ENCODE measurements at places on chromosomes 12 and 14.
A peak's percentile ranks its signal among the peaks of the same experiment; 100 is the strongest.

- no peak for DNase-seq
These were observed 83.7 kb downstream of the PTGER2 start for GRCh38 chr14:52397844-52398243.

GRCh38 chr12:94586589-94587259, 63.6 kb downstream of the TMCC3 start:
- no peak for DNase-seq

DNA sequence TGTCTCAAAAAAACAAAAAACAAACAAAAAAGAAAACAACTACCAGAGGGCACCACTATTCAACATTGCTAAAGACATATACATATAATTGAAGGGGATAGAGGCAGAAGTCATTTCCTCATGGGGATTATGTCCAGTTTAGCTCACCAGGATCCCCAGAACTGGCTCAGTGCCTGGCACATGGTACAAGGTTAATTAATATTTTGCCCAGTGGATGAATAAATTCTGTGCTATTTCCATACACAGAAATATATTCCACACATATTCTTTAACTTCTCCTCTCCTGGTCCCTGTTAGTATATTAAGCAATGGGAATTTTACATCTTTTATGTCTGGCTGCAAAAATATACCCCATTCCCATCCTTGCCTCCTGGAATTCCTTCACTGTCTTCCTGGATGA, 6.7 kb downstream of the FOS start:
- DNase-seq, result no peak

DNA sequence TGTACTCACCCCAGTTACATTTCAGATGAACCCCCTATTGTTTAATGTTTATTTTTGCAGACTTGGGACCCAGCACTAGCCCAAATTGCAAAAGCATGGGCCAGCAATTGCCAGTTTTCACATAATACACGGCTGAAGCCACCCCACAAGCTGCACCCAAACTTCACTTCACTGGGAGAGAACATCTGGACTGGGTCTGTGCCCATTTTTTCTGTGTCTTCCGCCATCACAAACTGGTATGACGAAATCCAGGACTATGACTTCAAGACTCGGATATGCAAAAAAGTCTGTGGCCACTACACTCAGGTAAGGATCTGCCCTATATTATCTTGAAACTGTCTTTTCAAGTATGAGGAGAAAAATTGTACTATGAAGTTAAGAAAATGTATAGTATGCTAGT, 1.2 kb downstream of the GLIPR1 start:
- no peak for DNase-seq

DNA sequence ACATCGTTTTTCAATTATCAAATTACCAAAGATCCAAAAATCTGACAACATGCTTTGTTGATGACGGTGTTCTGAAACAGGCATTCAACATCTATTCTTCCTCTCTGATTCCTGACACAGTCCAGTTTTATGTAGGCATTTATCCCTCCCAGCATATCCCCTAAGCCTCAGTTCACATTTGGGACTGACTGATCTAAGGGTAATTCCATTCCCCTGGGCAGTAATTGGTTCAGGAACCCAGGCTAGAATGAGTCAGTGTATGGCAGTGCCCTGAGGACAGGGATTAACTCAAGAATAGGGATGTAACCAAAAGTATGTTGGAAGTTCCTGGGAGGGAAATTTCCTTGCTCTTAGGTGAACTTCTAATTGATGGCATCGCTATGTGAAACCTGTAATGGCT, 10.3 kb upstream of the PCNX1 start:
- DNase-seq, result no peak

DNA sequence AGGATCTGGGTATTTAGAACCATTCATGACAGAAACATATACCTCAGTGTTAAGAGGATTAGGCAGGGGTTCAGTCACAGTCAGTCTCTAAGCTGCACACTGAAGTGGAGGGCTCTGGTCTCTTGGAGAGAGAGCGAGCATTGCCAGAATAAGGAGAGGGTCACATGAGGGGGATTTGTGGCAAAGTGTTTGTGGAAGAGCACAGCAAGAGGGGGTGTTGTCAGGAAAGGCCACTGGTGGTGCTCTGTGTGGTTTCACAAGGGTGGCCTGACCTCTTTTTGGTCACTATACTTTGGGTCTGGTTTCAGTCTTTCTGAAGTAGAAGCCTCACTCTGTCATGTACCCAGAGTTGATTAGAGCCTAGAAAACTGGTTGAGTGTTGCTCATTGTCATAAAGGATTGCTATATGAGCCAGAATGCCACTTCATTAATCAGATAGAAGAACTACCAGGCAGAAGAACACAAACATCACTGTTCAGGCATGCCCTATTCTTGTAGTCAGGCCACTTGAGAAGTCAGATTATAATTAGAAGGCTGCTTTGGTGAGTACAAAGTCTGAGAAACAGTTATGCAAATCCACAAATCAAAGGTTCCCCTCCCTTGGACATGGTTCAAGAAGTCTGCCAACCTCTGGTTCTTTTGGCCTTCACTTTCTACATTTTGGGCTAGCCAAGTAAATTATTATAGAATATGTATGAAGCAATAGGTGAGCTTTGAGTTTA, 8.4 kb downstream of the TMEM19 start:
- DNase-seq, result no peak

DNA sequence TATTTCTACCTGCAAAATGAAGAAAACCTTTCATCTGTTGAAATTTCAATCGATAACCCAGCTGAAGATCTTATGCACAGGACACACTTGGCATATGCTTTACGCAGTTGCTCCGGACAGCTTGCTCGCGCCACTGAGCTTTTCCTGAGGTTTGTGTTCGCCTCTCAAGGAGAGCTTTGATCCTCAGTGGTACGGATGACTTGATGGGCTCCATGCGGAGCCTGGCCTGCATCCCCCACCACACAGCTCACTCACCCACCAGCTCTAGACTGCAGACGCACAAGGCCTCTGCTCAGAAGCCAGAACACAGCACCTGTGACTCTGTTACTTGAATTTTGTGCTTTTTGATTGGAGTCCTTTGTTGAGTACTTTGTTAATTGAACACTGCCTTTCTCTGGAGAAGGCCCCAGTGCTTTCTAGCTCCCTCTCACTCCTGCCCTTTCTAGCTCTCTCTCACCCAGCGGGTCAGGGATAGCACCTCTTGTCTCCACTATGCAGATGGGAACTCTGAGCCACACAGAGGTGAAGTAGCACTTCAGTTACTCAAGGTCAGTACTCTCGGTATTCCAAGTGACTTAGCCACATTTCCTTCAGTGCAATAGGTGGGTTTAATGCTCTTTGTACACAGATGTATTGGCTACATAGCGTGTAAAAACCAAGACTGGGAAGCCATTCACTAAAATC, 52.1 kb downstream of the TBC1D30 start:
- DNase-seq, result no peak

GRCh38 chr12:68119724-68120211, 39.8 kb downstream of the IFNG start:
- peak; percentile 3 for DNase-seq

GRCh38 chr12:3520711-3521110, 29.7 kb downstream of the PRMT8 start:
- no peak for DNase-seq

- DNase-seq, result no peak
These were observed 6.6 kb downstream of the PPHLN1 start for GRCh38 chr12:42332301-42333285.

DNA sequence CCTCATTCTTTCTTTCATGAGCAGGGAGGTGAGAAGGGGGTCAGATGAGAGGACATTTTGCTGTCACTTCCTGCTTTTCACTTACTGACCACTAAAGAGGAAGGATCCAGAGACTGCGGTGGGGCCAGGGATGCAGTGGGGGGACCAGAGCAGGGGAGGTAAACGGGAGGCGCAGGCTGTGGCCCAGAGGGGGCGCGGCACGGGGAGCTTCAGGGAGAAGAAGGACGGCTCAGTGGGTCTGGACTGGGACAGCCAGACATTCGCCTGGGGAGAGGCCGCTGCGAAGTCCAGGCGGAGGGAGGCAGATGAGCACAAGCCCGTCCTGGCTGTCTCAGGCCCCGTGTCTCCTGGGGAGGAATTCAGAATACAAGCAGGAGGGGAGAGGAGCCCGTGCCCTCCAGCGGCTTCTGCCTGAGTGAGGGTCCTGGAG, 41.2 kb downstream of the SLC6A12 start:
- DNase-seq, result no peak

DNA sequence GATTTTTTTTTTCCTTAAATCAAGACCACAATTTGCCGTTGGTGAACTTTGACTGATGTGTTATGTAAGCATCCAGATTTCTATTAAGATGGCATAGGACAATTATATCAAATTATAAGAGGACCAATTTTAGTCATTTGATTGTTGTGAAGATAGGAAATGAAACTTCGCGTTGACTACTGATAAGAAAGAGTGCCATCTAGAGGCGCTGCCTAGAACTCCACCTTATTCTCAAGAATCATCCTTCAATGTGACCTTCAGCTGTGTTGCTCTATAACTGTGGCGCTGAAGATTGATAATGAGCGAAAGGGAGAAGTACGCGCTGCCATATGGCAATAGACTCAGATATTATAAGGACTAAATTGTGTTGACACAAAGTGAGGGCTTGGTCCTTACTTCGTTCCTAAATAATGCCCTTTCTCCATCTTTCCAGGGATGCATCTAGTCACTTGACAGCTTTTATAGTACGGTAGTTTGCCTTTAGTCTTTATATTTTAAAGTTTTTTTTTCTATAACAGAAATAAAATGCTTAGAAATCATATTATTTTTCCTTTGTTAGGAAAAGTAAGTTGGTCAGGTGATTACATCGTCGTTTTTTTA, 350.8 kb upstream of the STXBP6 start:
- DNase-seq, result no peak

GRCh38 chr12:34051486-34051885, 29.2 kb downstream of the ALG10 start:
- no peak for DNase-seq

GRCh38 chr14:68379510-68380328, 413.1 kb downstream of the ZFP36L1 start:
- no peak for DNase-seq

DNA sequence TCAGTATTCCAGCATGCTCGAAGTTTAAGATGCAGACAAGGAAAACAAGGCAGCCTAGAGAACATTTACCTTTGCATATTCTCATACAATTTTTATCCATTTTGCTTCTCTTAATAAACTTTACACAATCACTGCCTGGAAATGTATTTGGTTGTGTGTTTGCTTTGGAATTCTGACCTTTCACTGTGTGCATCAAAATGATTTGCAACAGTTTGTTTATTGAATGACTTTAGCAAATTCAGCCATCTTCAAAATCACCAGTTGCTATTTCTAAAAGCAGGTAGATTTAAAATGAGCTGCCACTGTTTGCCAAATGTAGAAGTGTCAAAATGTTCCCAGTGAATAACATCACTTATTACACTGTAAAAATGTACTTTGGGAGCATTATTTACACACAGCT, 669.9 kb downstream of the SLC16A7 start:
- DNase-seq, result no peak

- DNase-seq, result no peak
These were observed 64.3 kb upstream of the RBM19 start for GRCh38 chr12:114030451-114030850.

DNA sequence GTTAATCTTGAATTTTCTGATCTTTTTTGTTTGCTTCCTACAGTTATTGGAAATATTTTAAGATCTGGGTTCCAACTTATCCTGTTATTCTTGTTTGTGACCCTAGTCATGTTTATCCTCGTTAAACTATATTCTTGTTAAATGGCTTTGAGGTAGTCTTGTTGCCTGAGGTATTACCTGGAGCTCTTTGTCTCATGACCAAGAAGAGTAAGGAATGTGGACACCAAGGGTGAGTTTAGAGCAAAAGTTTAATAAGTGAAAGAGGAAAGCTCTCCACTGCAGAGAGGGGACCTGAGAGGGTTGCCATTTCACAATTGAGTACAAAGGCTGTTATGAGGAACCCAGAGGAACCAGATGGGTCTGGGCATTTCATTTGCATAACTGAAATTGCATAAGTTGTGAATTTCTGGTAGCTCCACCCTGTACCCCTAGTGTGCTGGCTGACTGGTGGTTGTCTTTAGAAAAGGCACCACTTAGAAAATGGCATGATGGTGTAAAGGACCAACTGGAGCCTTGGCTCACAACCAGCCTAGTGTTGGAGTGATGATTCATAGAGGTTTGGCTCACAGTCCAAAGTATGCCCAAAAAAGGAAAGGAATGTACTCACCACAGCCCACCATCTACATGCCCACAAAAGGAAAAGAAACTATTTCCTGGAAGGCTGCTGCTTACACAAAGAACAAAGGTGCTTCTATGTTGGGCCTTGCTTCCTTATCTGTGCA, 36.7 kb upstream of the RESF1 start:
- no peak for DNase-seq

DNA sequence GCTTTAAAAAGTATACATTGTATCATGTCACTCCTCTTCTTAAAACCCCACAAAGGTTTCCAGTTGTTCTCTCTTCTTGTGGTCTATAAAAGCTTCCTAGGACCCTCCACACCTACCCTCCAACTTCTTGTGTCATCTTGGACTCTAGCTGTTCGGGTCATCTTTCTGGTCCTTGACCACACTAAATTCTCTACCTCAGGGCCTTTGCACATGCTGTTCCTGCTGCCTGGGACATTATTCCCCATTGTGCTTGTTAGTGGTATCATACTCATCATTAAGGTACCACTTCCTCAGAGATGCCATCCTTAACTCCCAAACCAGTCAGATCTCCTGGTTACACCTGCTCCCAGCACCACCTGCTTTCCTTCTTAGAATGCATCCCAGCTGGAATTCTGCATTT, 294.0 kb downstream of the KSR2 start:
- DNase-seq, result no peak

DNA sequence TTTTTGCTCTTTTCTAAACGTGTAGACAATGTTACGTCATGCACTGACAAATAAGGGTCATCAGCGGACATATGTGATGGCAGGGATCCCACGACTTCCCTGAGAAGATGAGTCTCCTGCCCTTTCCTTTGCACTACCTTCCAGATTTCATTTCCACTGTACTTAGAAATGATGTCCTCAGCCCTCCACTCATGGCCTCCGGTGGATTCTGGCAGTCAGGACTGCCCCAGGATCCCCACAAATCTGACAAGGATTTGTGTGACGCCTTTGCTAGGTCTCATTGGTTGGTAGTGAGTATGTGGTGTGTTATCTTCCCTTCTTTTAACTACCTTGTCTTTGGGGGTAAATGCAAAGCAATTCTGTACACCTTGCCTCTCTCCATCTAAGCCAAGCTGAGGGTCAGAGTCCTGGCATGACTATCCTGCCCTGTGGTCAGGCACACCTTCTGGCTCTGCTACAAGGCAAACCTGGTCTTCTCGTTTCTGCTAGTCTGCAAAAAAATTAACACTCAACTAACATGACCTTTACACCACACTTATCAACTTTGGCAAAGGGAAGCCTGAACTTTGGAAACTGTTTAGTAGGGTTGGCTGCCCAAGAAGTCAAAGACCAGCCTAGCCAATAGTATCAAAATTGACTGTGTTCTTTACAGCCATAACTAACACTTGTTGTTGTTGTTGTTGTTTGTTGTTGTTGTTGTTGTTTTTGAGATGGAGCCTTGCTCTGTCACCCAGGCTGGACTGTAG, 17.3 kb upstream of the DHRS4 start:
- no peak for DNase-seq

GRCh38 chr14:22481546-22481945, 107.5 kb downstream of the DAD1 start:
- DNase-seq, result no peak

DNA sequence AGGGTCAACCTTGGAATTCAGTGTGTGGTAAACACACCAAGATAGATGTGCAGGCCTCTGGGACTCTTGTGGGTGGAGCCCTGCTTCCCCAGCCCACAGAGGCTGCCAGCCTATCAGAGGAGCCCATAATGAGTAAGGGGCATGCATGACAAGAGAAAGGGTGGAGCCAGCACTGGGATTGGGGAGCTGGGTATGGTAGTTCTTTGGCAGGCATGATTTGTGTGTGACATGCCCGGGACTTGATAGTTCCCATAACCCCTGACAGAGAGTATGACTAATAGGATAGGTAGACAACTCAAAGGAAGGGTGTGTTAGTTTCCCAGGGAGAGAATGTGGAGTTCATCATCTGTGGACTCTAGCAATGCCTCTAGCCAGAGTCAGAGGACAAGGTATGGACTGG, 143.0 kb downstream of the EMP1 start:
- DNase-seq, result no peak
